ENCODE measurements at places on chromosomes 6 and 20.

GRCh38 chr6:22251348-22251747 is 45.5 kb downstream of the PRL start:
- no peaks in the 10 kb centered on the region for H3K4me1 ChIP-seq
- ATAC-seq, result peak; percentile 59
- H3K27me3 ChIP-seq, result no peaks in the 10 kb centered on the region
- H3K36me3 ChIP-seq, result no peaks in the 10 kb centered on the region

DNA sequence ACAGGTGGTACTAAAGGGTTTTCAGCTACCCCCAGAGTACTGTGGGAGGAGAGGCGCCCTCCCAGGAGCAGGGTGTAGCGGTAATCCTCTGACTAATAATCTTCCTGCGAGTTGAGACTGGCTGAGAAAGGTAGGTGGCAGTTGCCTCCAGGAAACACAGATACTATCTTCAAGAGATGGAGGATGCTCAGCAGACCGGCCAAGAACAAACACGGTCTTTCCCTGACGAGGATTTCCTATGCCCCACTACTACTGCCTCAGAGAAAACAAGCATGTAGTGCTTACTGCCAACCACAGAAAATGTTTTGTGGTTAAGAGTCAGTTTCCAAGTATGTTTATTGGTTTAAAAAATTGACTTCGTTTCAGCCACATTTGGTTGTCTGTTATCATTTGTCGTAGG is 26.8 kb downstream of the C6orf89 start:
- peaks cover 29% of the 10 kb centered on the region for H3K4me1 ChIP-seq
- H3K4me3 ChIP-seq, result no peak overlapping the region
- no peaks in the 10 kb centered on the region for H3K27me3 ChIP-seq
- peaks cover 79% of the 10 kb centered on the region for H3K36me3 ChIP-seq

GRCh38 chr20:46088409-46089166 is 1.2 kb downstream of the NCOA5 start:
- H3K4me1 ChIP-seq, result peaks cover 61% of the 10 kb centered on the region
- peak overlapping the region; percentile 46 for H3K4me3 ChIP-seq
- H3K27me3 ChIP-seq, result no peaks in the 10 kb centered on the region
- no peak for ATAC-seq
- H3K27ac ChIP-seq, result peak overlapping the region; percentile 85

- H3K27ac ChIP-seq, result no peak overlapping the region
- no peak for ATAC-seq
- no peaks in the 10 kb centered on the region for H3K27me3 ChIP-seq
- H3K36me3 ChIP-seq, result no peaks in the 10 kb centered on the region
- no peak overlapping the region for H3K4me3 ChIP-seq
Observed at GRCh38 chr6:151087861-151088598, 151.7 kb upstream of the AKAP12 start.

- ATAC-seq, result no peak
- H3K4me1 ChIP-seq, result no peaks in the 10 kb centered on the region
- H3K4me3 ChIP-seq, result no peak overlapping the region
- no peaks in the 10 kb centered on the region for H3K36me3 ChIP-seq
- H3K27me3 ChIP-seq, result no peaks in the 10 kb centered on the region
Observed at GRCh38 chr20:4370851-4371250, 350.9 kb upstream of the PRND start.

- no peak for ATAC-seq
- peaks cover 76% of the 10 kb centered on the region for H3K27me3 ChIP-seq
- H3K27ac ChIP-seq, result no peak overlapping the region
- no peaks in the 10 kb centered on the region for H3K36me3 ChIP-seq
- no peaks in the 10 kb centered on the region for H3K4me1 ChIP-seq
Observed at GRCh38 chr20:61370841-61371303, 118.8 kb downstream of the CDH4 start.

DNA sequence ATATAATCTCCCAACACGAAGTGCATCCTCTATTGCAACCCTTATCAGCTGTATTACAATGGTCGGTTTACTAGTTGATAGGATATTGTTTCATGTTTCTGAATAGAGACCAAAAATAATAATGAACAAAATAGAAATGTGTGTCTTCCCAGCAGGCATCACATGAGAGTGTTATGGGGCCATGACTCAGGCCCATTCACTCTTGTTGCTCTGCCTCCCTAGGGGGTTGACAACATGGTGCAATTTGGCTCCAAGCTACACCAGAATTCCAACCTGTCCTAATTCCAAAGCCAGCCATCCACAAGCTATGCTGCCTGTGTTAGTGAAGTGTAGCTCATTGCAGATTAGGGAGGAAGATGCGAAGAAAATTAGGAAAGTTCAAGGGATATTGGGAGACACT is 13.1 kb upstream of the SAYSD1 start:
- no peaks in the 10 kb centered on the region for H3K27me3 ChIP-seq
- ATAC-seq, result no peak
- no peaks in the 10 kb centered on the region for H3K4me1 ChIP-seq
- H3K36me3 ChIP-seq, result no peaks in the 10 kb centered on the region
- H3K4me3 ChIP-seq, result no peak overlapping the region

DNA sequence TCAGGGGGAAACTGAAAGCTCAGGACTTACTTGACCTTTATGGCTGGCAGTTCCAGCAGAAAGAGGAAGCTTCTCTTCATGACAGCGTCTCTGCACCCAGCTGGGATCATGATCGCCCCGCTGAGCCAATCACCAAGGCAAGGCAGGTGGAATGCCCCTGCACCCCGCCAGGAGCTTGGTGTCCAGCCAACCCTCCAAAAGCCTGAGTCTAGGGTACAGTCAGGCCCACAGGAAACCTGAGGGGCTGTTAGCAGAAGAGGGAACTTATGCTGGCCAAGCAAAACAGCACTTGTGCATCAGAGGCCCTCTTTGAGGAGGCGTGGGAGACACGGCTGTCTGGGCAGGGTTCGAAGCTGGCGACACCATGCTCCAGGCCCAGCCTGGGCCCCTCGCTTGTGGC is 188.3 kb upstream of the GMDS start:
- peaks cover 8% of the 10 kb centered on the region for H3K36me3 ChIP-seq
- H3K4me3 ChIP-seq, result no peak overlapping the region
- ATAC-seq, result no peak

GRCh38 chr6:121521164-121521555 is 85.7 kb downstream of the GJA1 start:
- no peaks in the 10 kb centered on the region for H3K36me3 ChIP-seq
- peaks cover 46% of the 10 kb centered on the region for H3K4me1 ChIP-seq
- H3K27ac ChIP-seq, result peak overlapping the region; percentile 77
- peak; percentile 34 for ATAC-seq

DNA sequence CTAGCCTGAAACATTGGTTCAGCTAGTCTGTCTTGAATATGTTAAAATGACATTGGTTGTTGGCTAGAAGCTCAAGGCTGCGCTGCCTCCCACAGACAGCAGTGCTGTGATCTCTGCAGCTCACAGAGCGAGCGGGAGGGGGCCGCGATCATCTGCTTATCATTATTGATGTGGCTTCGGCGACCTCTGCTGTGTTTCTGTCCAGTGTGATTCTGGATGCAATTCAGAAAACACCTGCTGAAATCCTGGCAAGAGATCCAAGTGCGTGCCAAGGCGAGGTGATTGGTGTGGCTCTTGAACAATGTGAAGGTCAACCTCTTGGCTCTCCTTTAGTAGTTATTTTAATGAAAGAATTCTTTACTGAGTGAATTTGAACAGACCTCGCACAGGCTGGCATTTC is 142.3 kb upstream of the SASH1 start:
- no peak overlapping the region for H3K4me3 ChIP-seq
- ATAC-seq, result no peak
- H3K27me3 ChIP-seq, result no peaks in the 10 kb centered on the region
- H3K4me1 ChIP-seq, result peaks cover 20% of the 10 kb centered on the region
- H3K27ac ChIP-seq, result no peak overlapping the region

DNA sequence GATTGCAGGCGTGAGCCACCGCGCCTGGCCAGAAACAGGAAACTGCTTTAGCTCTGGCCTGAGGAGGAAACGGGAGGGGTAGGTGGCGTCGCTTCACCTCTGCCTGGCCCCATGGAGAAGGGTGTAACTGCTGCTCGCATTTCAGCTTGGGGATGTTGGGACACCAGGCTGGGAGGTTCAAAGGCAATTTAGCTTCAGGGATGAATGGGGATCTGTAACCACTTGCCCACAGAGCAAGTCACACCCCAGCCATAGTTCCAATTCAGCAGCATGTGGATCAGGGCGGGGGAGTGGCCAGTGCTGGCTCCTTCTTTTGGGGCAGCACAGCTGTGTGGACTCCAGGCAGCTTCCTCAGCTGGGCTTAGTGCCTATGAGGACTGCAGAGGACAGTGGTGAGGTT is 34.8 kb upstream of the NUP153 start:
- H3K27ac ChIP-seq, result no peak overlapping the region
- no peak for ATAC-seq
- H3K27me3 ChIP-seq, result no peaks in the 10 kb centered on the region
- H3K4me1 ChIP-seq, result no peaks in the 10 kb centered on the region

DNA sequence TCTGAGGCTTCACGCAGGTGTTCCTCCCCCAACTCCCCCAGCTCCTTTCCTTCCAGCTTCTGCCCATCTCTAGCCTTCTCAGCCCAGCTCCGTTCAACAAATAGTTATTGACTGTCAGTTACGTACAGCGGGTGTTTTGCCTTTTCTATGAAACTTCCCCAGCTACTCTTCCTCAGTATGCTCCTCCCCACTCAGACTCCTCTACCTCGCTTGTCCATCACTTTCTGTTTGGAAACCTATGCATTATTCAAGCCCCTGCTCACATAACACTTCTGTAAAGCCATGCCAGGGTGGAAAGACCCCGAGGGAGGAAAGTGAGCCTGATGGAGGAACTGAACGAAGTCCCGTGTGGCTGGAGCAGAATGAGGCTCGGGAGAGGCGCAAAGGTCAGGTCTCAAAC is 44.2 kb upstream of the NR2E1 start:
- H3K36me3 ChIP-seq, result no peaks in the 10 kb centered on the region
- H3K4me1 ChIP-seq, result peaks cover 31% of the 10 kb centered on the region
- no peak overlapping the region for H3K4me3 ChIP-seq
- peaks cover 100% of the 10 kb centered on the region for H3K27me3 ChIP-seq
- no peak overlapping the region for H3K27ac ChIP-seq
